ENCODE measurements at places on chromosomes 12 and 14.

DNA sequence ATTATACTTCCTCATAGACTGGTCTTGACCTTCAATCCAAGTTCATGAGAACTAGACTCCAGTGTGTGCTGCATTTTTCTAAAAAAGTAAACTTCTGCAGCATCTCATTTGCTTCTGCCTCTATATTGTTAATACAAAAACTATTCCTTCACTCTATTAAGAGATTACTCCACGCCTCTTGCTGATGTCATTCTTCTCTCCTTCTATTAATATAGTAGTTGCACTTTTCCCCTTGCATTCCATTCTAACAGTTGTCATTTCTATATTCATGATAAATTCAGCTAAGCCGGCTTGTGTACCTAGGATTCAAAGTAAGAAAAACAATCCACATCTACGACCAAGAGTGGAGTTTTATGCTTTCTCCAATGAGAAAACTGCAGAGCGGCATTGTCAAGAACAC lies 480.4 kb upstream of the NOVA1 start:
- no peak for DNase-seq

DNA sequence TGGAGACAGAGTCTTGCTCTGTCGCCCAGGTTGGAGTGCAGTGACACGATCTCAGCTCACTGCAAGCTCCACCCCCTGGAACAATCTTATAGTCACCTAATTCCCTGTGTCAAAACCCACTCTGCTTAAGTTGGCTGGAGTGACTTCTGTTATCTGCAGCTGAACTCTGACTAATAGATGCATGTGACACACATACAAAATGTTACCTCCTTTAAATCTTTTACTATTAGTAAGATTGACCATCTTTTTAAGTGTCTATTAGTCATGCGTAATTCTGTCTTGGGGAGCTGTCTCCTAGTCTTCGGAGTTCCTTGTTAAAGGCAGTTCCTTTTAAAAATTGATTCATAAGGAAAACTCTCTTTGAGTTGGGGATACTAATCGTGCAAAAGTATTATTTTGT lies 7.4 kb downstream of the IFI27L1 start:
- no peak for DNase-seq

DNA sequence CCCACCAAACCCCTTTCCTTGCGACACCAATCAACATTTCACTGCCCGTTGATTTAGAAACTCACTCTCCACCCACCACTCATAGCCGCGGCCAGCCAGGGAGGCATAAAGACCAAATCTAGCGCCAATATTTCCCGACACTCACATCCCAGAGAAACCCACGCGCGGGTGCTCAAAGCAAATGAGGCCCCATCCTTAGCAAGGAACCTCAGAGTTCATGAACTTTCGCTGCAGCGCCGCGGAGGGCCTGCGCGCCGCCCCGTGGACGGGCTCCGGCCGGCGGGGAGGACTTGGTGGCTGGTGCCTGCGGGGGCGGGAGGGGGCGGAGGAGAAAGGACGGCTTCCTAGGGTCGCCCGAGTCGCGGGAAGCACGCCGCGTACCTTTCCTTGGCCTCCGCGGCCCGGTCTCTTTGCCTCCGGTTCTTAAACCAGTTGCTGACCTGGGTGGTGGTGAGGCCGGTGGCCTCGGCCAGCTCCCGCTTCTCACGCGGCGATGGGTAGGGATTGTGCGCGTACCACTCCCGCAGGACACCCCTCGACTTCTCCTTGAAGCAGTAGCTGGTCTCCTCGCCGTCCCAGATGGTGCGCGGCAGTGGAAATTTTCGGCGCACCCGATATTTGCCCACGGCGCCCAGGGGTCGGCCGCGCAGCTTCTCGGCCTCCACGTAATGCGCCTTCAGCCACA lies 886 bp downstream of the SIX1 start:
- DNase-seq = no peak

GRCh38 chr14:53450871-53451270 lies 297.7 kb upstream of the DDHD1 start:
- DNase-seq = no peak

GRCh38 chr14:22535126-22535525 lies 53.9 kb downstream of the DAD1 start:
- no peak for DNase-seq

- DNase-seq = no peak
Observed at GRCh38 chr14:46464341-46464740, 187.2 kb downstream of the RPL10L start.

DNA sequence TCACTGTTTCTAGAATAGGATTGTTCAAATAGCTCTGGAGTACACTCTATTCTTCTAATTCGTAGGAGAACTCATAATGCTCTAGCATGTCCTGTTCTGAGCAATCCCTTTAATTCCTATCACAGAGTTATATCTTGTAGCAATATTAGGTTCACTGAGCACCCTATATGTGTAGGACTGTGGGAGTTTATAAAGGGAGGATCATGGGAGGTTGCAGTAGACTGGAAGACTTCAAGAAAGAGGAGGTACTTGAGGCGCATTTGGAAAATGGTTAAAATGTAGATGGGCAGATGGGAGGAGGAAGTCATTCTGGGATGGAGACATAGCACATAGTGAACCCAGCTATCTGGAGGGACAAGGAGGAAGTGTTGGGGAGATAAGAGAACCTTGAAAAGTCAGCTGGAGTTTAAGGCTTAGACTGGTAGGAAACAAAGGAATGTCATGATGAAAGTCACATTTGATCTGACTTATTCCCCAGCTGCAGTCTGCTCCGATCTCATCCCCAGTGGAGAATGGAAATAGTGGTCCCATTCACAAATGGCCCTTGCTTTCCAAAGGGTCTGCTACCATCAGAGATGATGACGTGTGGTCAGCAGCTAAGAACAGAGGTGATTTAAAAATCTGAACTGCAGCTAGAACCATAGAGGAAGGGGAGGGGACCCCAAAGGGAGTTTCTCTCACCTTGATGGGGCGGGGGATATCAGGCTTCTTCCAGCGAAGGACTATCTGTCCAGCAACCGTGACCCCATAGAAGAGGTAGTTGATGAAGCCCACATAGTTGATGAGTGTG lies 10.1 kb upstream of the CEBPE start:
- no peak for DNase-seq

DNA sequence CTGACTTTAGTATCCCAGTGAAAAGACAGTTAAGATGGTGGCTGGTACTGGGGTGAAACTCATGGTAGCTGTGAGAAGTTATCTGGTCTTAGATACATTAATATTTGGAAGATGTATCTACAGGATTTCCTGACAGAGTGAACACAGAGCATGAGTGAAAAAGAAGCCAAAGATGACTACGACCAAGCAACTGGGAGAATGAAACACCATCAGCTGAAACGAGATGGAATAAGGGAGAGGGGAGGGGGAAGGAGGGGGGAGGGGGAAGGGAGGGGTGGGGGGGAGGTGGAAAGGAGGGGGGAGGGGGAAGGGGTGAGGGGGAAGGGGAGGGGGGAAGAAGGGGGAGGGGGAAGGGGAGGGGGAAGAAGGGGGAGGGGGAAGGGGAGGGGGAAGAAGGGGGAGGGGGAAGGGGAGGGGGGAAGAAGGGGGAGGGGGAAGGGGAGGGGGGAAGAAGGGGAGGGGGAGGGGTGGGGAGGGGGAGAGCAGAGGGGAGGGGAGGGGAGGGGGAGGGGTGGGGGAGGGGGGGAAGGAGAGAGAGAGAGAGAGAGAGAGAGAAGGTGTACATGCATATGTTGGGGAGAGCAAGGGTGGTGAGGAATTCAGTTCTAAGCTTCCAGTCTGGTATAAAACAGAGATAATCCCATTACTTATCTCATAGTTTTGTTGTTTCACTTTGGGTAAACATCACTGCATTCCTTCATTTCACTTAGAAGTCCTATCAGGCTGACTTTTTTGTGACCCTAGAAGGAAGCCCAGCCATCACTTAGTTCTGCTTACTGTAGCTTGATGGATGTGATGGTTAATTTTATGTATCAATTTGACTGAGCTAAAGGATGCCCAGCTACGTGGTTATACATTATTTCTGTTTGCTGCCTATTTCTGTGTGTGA lies 73.9 kb downstream of the SPPL3 start:
- DNase-seq = no peak

DNA sequence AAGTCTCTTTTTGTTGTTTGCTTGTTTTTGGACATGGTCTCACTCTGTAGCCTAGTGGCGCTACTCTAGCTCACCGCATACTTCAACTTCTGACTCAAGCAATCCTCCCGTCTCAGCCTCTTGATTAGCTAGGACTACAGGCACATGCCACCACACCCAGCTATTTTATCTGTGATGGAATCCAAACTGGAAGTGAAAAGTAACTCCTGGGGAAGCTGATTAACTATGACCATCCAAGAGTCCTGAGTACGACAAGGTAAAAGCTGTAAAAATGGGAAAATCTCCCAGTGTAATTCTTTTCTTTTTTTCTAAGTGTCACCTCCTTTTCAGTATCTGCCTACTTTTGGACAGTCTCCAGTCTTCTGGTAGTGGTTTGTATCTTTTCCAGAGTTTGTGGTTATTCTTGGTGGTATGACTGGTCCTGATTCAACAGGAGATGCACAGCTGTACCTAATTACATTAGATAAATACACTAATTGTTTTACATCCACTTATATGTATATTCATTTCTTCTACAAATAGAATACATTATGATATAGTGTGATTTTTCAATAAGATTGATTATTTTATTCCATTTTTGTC lies 97.8 kb downstream of the SLC6A15 start:
- no peak for DNase-seq
